Stimulated activated CD8-positive, alpha-beta memory T cell treated with anti-CD3 and anti-CD28 coated beads, Interleukin-7, amount 100 ng/mL, for 24 hours (primary cell): ENCODE measurements at places on chromosomes 5 and 9.

- DNase-seq, result no peak
These were observed 18.6 kb upstream of the TJP2 start for GRCh38 chr9:69155341-69156030.

DNA sequence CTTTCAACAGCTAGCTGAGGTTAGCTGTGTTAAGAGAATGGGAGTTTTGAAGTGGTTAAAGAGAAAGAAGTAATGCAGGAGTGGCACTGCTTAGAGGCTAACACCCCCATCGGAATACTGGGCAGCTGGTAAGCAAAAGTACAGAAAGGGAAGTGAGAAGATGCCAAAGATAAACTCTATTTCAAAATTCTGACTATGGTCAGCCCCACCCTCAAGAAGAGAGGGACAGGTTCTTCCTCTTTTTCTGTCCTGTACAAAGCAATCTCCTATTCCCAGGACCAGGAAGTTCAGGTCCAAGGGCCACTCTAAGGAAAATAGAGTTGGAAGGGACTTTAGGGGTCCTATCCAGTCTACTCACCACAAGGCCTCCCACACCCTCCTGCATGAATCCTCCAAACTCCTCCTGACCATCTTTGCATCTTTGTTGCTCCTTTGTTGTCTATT lies 45.9 kb upstream of the JAK2 start:
- no peak for DNase-seq

GRCh38 chr9:132197856-132198550 lies 36.1 kb downstream of the NTNG2 start:
- no peak for DNase-seq

GRCh38 chr9:26955222-26955903 lies 849 bp upstream of the IFT74 start:
- DNase-seq, result no peak

DNA sequence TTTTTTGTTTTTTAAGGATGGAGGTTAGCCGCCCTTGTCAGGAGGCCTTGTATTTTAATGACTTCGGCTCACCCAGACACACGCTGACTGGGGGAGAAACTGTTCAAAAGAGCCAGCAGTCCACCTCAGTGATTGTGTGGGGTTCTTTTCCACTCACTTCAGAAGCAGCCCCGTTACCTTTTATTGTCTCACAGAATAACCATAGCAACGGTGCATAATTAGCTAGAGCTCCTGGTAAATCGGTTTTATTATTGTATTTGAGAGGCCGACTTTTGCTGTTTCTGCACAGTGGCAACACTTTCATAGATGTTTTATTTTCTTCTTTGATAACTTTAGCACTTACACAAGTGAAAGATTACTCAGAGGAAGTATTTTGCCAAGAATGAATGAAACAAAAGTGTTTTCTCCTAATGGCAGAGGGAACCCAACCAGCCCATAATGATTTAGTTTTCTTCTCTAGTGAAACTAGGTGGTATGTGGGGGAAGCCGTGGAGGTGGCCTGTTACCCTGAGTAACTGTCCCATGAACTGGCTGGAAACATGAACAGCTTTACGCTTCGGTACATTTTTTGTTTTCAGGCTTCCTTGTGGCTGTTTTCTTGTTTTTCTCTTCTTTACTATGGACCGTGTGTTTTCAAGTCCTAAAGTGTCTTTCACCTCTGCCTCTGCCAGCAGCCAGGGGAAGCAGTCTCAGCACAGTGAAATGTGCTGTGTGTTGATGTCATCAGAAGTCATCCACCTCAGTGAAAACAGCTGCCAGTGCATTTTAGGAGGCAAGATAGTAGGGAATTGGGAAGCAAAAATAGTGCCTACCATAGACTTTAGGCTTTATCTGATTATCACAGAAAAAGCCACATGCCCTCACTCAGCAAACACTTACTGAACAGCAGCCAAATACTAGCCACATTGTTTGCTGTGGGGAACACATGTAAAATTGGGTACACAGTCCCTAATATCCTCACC lies 414.7 kb downstream of the KDM4C start:
- no peak for DNase-seq

DNA sequence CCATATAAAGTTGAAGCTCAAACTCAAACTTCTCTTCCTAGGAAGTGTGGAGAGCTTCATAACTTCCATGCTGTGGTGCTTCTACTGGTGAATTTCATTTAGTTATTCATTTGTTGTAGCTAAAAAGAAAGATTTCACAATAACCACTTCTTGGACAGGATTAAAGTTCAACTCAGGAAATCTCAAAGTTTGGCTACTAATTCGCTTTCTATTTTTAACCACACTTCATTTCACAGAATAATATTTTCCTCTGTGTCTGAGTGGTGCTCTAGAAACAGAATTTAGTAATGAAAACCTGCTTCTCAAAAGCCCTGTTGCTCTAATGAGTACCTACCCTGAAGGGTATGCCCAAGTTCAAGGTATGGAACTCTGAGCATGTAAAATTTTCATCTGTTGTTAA lies 73.9 kb downstream of the ACTBL2 start:
- no peak for DNase-seq

- DNase-seq, result no peak
These were observed 8.9 kb upstream of the PTAR1 start for GRCh38 chr9:69768716-69769115.

DNA sequence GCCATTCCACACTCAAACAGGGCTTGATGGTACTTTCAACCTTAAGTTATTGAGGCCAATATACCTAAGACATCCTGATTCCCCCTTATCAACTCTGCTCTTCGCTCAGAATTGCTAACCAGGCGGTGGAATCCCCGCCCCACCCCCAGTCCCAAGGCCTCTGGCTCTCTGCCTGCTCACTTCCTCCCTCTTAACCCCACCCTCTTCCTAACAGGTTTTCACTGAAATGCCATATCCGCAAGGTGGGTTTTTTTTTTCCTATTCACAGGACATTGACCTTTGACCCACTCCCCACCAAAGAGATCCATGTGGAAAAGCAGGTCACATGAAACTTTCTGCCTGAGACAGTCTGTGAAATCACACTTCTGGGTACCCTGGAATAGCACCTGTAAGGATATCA lies 66.6 kb upstream of the IFNK start:
- no peak for DNase-seq

DNA sequence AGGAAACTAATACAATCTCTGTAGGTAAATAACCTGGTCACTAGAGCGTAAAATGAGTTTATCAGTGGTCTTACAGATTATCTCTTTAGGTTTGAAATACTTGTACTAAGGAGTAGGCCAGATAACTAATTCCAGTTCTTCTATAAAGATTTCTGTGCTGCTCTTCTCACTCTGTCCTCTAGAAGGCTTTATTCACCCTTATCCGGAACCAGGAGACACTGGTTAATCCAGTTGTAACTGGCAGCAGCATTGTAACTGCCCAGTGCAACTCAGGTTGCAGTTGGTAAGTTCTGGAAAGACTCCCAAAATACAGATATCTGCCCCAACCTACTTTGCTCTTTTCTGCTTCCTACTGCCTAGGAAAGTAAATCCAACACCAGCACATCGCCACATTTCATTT lies 19.8 kb downstream of the C5orf22 start:
- DNase-seq, result no peak

- no peak for DNase-seq
These were observed 61.4 kb upstream of the ANKH start for GRCh38 chr5:14932902-14933469.

DNA sequence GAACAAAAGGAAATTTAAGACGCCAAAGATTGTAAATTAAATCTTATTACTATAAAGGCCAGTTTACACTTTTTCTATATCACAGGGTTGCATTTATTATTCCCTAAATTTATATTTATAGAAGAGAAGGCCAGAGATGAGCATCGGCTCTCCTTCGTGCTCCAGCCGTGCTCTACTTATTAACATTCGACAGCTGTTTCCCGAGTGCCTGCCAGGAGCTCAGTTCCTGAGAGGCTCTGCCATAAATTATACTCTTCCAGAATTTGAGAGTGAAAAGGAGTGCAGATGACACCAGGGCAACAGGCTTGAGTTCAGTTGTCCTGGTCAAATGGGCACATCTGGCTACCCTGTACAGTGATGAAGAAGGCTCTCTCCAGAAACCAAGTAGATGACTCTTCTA lies 70.1 kb downstream of the PCSK5 start:
- DNase-seq, result no peak
